ENCODE measurements at places on chromosomes 13 and 19.

DNA sequence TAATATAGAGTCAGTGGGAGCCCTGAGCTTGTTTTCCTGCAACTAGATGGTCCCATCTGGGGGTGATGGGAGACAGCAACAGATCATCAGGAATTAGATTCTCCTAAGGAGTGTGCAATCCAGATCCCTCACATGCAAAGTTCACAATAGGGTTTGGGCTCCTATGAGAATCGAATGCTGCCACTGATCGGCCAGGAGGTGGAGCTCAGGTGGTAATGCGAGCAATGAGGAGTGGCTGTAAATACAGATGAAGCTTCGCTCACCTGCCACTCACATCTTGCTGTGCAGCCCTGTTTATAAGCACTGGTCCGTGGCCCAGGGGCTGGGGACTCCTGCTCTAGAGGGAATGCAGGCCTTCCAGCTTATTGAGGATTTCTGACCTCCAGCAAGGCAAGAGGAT lies 5.7 kb downstream of the ZNF558 start:
- no peak for DNase-seq

- DNase-seq = no peak
Measured at GRCh38 chr19:50276370-50277063, 52.7 kb downstream of the KCNC3 start.

DNA sequence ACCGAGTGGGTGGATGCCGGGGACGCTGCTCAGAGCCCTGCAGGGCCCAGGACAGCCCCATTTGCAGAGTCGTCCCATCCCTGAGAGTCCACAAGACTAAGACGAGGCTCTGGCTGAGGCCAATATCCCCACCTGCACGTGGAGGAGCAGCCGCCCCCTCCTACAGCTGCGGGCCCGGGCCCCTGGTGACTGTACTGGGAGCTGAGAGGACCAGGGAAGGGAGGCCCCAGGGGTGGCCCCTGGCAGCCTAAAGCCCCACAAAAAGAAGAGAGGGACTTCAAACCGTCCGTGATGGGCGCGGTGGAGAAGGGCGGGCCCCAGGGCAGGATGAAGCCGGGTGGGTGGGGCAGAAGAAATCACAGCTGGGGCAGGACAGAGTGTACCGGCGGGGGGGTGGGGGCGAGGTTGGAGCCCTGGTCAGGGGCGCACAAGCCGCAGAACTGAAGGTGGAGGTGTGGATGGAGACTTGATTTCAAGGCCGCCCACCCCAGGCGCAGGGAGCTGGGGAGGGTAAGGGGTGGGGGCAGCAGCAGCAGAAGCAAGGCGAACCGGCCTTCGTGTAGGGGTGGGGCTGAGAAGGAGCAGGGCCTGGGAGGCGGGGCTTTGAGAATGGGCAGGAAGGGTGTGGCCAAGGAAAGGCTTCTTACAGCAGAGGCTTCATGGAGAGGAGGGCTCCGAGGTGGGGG lies 12.9 kb downstream of the CFD start:
- no peak for DNase-seq

DNA sequence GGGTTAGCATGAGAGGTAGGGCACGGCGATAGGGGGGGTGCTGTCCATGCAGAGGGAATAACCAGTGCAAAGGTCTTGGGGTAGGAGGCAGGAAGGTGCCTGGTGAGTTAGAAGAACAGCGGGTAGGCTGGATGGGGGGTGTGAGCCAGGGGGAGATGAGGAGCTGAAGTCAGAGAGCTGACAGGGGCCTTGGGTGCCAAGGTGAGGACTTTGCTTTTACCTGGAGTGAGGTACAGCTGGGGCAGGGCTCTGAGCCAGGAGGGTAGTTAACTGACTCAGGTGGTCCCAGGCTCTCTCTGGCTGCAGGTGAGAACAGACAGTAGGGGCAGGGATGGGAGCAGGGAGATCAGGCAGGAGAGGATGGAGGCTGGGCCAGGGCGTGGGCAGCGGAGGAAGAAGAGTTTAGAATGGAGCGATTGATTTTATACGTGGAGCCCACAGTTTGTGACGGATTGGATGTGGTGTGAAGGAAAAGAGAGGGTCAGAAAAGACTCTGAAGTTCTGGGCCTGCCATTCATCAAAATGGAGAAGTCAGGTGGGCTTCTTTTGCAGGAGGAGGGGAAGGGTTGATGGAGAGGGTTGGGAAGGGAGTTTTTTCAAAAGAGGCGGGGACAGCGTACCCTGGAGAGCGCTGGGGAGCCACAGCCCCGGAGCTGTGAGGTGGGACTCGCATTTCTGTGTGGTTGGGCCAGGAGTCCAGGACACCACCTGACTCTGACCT lies 1.2 kb upstream of the GRAMD1A start:
- no peak for DNase-seq

- no peak for DNase-seq
Measured at GRCh38 chr13:31798189-31798588, 58.9 kb downstream of the RXFP2 start.

- DNase-seq = no peak
Measured at GRCh38 chr13:56102641-56103040, 1038.1 kb upstream of the PRR20A start.

DNA sequence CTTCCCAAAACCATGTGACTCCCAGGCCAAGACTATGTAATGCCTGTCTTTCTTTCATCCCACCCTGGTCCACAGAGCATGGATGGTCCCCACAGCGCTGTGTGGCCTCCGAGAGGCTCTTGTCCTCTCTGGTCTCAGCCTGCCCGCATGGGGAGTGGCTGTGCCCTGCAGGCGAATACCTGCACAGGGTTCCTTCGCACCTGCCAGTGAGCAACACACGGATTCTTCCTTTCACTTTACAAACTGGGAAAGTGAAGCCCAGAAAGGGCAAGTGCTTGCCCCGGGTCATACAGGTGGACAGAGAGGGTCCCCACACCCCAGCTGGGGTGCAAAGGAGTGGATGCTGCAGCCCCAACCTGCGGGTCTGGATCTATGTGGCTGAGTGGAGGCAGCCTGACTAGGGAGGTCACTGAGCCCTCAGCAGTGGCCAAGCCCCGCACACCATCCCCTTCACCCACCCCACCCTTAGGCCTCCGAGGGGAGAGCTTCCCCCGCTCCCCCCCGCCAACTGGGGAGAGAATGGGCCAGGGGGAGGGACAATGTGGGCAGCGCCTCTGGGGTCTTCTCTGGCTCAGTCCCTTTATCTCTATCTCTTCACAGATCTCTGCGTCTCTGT lies 747 bp upstream of the MARK4 start:
- no peak for DNase-seq

DNA sequence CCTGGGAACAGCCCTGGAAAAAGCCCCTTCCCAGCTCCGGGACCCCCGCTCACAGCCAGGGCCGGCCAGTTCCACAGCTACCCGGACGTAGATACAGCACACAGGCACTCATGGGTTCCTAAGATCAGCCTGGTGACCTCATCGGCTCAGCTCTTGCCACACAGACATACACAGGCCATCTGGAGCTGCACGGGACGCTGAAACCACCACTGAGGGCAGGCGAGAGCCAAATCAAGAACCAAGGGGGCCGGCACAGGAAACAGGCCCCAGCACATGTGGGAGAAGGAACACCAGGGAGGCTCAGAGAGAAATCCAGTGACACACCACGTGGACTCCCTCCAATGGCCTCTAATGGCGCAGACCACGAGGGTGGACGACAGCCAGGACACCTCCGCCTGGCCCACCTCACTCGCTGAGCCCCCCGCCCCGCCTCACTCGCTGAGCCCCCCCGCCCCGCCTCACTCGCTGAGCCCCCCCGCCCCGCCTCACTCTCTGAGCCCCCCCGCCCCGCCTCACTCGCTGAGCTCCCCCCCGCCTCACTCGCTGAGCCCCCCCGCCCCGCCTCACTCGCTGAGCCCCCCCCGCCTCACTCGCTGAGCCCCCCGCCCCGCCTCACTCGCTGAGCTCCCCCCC lies 69.7 kb upstream of the C13orf46 start:
- no peak for DNase-seq

DNA sequence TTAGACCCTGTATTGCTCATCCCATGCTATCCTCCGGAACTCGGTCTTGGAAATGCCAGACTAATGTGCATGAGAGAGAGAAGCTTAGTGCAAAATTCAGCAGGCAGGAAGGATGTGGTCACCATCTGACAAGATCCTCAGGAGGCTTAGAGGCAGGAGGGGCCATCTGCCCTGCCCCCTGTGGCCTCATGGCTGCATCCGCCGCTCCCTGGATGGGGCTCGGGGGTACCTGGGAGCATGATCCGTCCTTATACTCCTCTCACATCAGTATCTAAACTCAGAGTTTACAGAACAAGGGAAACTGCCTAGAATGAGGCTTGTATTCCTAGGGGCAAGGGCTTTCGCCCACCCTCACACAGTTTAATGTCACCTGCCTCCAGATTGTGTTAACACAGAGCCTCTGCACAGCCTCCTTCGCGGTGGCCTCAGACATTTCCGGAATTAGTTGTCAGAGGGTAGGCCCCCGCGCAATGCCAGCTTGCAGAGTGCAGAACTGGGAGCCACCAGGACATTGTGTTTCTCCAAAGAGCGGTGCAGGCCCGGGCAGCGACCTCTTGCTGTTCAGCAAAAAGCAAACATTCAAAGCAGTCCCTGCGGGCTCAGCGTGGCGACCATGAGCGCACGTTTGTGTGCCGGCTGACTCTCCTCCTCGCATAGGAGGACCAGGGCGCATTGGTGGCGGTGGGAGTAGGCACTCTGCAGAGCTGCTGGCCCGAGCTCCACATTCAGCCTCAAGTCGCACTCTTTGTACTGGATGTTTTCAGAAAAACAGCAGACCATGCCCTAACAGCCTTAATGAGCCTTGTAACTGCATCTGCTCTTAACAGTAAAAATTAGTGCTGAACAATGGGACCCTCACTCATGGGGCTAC lies 39.1 kb downstream of the GPR12 start:
- no peak for DNase-seq

DNA sequence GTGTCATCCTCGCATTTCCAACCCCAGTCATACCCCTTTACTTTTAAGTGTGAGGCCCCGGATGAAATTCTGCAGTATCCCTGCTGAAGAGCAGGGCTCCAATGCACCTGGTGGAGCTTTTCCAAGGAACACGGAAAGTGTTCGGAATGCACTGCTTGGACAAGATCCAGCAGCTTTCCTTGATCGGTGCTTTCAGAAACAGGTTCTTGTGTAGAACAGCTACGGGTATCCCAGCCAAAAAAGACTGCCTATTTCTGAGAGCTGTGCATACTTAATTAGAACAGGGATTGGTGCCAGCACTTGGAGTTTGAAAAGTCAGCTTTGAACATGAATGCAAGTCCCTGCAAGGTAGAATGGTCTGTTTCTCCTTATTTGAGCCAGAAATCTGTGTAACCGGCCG lies 87.2 kb upstream of the C1QTNF9B start:
- DNase-seq = no peak

DNA sequence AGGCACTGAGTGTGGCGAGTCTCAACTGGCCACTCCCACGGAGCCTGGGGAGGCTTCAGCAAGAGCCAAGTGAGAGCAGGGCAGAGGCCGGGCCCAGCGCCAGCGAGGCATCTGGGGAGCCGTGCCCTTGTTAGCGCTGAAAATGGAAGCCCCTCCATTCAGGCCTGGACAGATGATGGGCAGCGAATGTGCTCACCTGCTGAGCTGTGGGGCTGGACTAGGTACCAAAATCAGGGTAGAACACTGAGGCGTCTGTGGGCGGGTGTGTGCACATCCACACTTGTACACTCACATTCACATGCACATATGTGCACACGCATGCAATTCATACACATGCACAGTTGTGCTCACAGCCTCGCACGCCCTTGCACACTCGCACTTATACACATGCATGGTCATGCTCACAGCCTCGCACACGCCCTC lies 20.7 kb downstream of the NAXD start:
- no peak for DNase-seq

All from stimulated activated CD8-positive, alpha-beta memory T cell treated with anti-CD3 and anti-CD28 coated beads, Interleukin-4, amount 100 ng/mL, for 1 hour (primary cell).